ENCODE measurements at places on chromosomes 12 and 14.

DNA sequence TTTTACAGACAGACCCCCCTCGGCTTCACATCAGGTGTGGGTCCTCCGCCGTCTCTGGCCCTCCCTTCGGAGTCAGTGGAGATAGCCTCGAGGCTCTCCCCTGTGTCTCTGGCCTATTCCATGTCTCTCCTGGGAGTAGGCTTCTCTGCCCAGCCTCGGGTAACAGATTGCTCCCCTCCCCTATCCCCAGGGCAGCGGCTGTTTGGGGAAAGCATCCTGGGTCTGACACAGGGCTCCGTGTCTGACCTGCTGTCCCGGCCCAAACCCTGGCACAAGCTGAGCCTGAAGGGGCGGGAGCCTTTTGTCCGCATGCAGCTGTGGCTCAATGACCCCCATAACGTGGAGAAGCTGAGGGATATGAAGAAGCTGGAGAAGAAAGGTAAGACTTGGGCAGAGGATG lies 30.8 kb downstream of the PHETA1 start:
- no peak for DNase-seq

- no peak for DNase-seq
Measured at GRCh38 chr12:54716261-54716660, 68.1 kb upstream of the DCD start.

DNA sequence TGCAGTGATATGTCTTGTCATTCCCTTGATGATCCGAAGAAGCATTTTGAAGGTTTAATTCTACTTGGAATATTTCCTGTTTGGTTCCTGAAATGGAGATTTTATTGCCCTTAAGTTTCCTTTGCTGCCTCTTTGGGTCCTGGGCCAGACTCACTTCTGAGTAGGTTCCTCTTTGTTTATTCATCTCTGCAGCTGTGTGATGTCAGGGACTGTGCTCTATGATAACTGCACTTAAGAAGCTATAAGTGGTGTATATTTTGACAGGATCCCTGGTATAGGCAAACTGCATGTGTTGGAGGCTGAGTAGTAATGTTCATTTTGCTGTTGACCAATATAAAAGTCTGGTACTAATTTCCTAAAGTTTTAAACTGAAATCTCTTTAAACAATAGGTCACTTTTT lies at the start of gene KLRC4:
Gene KLRC4 (minus strand): TSS at position 366 of the 400 bp plus-strand sequence. CDS start 182 bp downstream, at position 184.
- no peak for DNase-seq

DNA sequence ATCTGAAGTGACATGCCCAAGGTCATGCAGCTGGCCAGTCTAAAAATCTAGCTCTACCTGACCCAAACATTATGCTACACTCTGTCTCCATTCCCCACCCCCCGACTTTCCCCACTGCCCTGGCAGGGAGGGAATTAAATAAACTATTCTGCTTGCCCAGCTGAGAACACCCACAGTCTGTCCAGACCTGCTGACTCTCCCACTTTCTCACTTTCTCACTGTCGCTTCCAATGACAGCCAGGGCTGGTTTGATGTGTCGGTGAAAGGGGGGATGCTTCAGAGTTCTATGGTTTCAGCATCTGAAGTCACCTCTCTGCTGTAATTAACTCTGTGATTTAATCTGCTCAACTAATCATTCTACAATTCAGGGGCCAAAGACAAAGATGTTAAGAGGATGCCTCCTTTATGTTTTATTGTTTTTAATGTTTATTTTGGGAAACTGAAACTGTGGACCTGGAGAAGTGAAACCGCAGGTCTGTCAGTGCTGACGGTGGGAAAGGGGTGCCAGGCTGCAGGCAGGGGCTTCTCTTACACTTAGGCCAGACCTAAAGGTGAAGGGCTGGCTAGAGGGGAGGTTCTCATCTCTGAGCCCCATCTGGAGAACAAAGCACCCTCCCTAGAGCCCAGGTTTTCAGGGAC lies 8.1 kb upstream of the MSI1 start:
- DNase-seq = no peak

GRCh38 chr12:121804417-121805111 lies 755 bp downstream of the SETD1B start:
- peak; percentile 76 for DNase-seq

DNA sequence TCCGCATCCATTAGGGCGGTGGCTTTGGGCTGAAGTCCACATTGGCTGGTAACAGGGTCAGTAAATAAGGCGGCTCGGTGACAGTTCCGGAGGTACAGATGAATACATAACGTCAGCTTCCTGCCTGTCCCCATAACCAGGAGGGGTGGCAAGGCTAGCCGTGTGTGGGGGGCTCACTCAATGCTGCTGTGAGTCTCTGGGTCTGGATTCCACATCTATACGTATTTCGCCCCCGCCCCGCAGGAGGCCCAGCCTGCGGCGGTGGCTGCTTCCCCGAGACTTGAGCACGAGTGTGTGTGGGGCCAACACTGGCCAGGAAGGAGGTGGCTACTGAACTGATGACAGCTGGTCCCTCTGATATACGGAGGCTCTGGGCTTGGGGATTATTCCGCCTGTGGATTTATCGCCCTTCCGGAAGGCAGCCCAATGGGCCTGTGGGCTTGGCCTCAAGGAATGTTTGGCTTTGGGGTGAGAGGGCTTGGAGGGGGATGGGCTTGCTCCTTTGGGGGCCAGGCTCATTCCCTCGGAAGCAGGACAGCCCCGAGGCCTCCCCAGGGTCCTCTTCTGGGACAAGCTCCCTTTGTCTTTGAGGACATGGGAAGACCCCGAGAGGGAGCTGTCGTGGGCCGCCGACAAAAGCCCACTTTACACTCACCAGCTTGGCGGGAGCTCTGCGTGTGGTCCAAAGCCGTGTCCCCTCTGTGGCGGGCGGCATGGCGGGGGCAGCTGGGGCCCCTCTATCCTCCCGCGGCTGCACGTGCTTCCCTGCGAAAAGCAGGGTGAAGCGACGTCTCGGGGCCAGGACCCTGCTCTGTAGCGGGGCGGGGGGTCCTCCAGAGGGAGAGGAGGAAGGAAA lies 82.1 kb downstream of the KIF26A start:
- peak; percentile 63 for DNase-seq

GRCh38 chr12:126952096-126953007 lies 1314.6 kb upstream of the TMEM132C start:
- DNase-seq = no peak

DNA sequence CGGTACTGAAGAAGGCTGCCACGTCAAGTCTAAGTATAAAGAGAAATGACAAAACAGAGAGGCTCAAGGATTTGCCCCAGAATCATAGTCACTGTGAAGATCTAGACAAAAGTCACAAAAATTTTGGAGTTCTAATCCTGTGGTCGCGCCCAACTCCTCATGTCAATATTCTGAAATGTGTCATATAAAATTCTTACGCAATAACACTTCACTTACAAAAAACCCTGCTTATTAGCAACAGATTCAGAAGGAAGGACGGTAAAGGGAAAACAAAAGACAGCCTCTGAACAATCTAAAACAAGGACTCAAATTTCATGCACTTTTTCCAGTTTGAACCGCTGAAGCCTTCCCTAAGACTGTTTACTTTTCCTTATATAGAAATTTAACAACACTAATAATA lies 94.7 kb downstream of the TSPAN8 start:
- no peak for DNase-seq

DNA sequence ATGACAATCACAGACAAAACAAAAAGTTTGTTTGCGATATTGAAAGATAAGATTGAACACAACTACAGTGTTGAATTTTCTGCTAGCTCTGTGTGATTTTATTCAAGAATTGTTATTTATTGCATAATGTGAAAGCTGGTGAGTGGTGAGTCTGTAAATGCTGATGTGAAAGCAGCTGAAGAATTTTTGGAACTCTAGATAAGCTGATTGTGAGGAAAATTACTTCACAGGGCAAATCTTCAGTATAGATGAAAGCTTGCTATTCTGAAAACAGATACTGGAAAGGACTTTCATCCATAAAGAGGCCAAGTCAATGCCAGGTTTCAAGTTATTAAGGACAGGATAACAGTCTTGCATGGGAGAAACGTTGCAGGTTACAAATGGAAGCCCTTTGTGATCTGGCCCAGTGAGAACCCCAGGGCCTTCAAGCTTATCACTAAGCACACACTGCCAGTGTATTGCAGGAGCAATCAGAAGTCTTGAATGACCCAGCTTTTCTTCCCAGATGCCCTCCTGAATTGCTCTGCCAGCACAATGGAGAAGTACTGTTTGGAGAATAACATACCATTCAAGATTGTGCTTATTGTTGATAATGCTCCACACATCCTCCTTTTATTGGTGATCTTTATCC lies 153.7 kb downstream of the PCNX1 start:
- DNase-seq = peak; percentile 10

DNA sequence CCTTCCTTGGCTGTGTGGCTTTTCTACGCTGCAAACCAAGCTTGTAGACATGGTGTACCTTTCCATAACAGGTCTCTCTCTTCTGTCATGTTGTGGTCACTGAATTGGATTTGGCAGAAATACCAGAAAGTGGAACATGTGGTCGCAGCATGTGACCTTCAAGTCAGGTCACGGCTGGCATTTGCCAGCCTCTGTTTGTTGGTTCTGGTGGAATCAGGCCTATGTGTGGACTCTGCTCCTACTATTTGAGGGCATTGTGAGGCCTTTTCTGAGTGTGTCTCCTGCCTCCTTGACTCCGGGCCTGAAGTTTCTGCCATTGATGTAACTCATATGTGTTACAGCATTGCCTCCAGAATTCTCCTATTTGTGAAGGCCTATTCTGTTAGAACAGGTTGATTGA lies 116.7 kb downstream of the CACNA1C start:
- DNase-seq = no peak

DNA sequence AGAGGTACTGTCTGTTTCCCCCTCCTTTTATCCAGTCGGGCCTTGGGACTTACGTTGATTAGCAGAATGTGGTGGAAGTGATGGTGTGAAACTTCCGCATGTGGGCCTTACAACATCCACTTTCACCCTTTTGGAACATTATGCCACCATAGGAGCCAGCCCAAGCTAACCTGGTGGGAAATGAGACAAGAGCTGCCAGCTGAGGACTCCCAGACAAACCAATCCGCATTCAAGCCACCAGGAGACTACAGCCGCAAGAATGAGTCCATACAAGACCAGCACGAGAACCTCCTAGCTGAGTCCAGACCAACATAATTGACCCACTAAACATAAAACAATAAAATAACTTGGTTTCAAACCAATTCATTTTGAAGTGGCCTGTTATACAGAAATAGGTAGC lies 9.1 kb upstream of the PTGER2 start:
- no peak for DNase-seq

- DNase-seq = no peak
Measured at GRCh38 chr14:81504864-81505263, 28.8 kb downstream of the SEL1L start.

- DNase-seq = no peak
Measured at GRCh38 chr14:50785457-50786063, 45.4 kb downstream of the NIN start.

- DNase-seq = no peak
Measured at GRCh38 chr14:79652513-79653307, 558.6 kb downstream of the DIO2 start.

DNA sequence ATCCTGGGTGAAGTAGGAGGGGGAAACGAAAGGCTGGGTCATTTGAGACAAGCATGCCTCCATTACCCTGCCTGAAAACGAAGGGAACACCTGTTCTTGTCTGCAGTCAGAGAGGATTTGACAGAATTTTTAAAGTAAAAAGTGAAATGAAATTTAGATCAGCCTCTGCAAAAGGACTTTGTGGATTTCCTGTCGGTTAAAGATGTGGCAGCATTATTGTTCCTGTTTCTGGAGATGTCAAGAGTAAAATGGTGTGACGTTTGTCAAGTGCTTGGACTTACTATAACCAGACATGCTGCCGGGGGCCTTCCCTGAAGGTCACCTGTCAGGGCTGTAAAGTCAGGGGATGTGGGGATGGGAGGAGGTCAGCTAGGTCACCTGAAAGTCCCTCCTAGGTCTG lies 32.0 kb downstream of the NRXN3 start:
- no peak for DNase-seq

- no peak for DNase-seq
Measured at GRCh38 chr14:69818758-69819191, 21.7 kb upstream of the SLC10A1 start.
